ENCODE measurements at places on chromosomes 13 and 19. TPM values are rescaled to one million over a fixed set of nuclear protein-coding genes. Genes with fewer than 3 reads are reported as not detected.

Gene CKM
- total RNA-seq = not detected

Gene C1QTNF9
- not detected for total RNA-seq

Gene GGN
- total RNA-seq = 0.17 TPM

Gene PRPF31
- total RNA-seq = 118 TPM

Gene NAXD
- 22.0 TPM for total RNA-seq

Gene MBD3L2
- not detected for total RNA-seq

Gene ONECUT3
- total RNA-seq = not detected

Gene ZNF541
- total RNA-seq = 0.05 TPM

Gene ZNF66
- 8.4 TPM for total RNA-seq

Gene LSM7
- 193 TPM for total RNA-seq

Gene FBN3
- total RNA-seq = not detected

Gene CCDC70
- total RNA-seq = not detected

Gene PSG1
- total RNA-seq = not detected

Gene ZNF480
- total RNA-seq = 3.5 TPM

DNA sequence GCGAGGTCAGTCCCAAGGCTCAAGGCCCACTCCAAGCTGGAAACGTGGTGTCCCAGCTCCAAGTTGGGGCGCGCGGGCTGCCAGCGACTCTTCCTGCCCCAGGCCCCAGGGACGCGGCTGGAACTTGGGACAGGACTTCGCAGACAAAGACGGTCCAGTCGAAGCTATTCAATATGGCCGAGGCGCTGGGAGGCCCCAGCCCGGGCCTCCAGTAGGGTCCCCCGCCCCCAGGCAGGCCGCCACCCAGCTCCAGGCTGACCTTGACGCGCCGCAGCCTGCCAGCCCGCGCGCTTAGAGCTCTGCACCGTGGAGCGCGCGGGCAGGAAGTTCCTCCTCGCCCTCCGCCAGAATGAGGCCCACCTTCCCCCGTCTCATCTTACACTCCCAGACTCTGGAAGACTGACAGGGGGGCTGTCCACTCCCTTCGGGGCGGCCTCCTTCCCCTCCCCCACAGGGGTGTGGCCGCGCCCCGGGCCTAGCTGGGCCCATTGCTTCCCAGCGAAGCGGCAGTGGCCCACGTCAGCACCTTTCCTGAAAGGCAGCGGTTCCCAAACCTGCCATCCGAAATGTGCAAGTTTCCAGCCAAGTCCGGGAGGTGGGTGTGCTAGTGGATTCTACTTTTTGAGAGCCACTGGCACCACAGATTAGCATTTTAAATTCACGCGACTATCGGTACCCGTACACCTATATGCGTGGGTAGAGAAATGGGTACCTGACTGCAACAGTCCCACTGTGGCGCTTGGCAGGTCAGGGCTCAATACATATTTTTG is at the start of gene CCDC8:
Gene CCDC8 (minus strand): TSS at position 303 of the 770 bp plus-strand sequence. CDS start 754 bp downstream, outside the sequence.
- DNase-seq = no peak

GRCh38 chr13:86554066-86554465 is 754.8 kb upstream of the SLITRK6 start:
- no peak for DNase-seq

DNA sequence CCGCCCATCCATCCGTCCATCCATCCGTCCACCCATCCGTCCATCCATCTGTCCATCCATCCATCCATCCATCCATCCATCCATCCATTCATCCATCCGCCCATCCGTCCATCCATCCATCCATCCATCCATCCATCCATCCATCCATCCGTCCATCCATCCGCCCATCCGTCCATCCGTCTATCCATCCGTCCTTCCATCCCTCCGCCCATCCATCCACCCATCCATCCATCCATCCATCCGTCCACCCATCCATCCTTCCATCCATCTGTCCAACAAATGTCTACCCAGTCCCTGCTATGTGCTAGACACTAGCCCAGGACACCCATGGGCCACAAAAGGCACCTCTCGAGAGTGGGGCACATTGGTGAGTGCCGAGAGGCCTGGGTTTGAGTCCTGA is 15.7 kb downstream of the LRRC4B start:
- no peak for DNase-seq

DNA sequence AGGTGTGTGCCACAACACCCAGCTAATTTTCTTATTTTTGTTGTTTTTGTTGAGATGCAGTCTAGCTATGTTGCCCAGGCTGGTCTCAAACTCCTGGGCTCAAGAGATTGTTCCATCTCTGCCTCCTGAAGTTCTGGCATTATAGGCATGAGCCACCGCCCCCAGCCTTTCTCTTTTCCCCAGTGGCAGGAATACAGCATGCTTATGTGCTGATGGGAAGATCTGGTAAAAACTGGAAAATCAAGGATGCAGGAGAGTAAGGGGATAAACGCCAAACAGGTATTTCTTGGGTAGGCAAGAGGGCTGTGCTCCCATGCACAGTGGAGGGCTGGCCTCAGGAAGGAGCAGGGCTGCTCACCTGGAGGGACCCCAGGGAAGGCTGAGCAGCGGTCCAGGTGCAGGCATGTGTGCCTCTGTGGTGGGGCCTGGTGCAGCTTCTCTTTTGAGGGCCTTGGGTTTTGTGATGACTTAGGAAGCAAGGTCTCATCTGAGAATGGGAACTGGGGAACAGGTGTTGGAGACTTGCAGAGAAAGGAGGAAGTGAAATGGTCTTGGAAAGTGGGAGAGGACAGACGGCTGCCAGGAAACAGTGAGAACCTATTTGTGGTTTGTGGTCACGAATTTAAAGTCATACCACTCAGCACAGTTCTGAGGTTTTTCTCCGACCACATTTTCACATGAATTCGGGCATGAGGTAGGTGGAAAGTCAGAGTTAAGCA is 106.5 kb downstream of the TEX26 start:
- DNase-seq = peak; percentile 29

- DNase-seq = no peak
These were observed 24.0 kb downstream of the ZNF850 start for GRCh38 chr19:36748431-36749275.

DNA sequence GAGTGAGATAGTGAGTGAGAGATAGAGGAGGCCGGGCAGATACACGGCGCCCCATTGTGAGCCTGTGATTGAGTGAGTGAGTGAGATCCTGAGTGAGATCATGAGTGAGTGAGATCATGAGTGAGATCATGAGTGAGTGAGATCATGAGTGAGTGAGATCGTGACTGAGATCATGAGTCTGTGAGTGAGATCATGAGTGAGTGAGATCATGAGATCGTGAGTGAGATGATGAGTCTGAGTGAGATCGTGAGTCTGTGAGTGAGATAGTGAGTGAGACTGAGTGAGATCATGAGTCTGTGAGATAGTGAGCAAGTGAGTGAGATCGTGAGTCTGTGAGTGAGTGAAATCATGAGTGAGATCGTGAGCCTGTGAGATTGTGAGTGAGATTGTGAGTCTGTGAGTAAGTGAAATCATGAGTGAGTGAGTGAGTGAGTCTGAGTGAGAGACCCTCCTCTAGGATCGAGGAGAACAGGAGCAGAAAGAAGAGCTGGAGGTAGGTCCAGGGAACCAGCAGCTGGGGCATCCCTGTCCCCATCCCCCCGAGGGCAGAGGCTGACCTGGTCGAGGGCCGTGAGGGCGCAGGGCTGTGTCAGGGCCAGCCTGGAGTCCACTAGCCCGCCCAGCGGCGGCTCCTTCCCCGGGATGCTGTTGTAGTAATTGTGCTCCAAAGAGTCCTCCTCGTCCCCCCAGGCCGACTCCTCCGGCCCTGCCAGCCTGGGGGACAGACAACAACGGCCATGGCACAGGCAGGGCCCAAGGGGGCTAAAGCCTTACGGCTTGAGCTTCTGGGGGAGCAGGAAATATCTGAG is 25.4 kb upstream of the C2CD4C start:
- no peak for DNase-seq

- DNase-seq = no peak
These were observed at the start of gene ARHGEF7 for GRCh38 chr13:111115061-111115964. Gene ARHGEF7 (plus strand): TSS chr13:111115310. CDS start chr13:111115527, 217 bp downstream.

DNA sequence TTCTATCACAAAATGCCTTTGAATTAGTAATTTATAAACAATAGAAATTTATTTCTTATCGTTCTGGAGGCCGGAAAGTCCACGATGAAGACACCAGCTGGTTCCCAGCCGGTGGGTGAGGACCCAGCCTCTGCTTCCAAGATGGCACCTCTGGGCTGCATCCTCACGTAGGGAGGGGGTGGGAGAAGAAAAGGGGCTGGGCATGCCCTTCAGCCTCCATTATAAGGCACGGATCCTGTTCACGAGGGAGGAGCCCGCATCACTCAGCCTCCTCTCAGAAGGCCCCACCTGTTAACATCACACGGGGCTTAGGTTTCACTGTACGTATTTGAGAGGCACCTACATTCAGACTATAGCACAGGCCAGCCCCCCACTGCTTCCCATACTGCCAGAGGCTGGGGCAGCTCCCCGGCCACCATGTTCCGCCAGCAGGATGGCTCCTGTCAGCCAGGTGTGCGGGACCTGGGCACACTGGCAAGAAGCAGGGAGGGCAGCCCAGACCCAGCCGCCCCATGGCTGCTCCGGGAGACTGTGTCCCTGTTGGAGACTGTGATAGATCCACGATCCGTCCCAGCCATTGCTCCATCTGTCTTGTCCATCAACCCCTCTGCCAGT is 131.6 kb downstream of the SOX1 start:
- DNase-seq = no peak

DNA sequence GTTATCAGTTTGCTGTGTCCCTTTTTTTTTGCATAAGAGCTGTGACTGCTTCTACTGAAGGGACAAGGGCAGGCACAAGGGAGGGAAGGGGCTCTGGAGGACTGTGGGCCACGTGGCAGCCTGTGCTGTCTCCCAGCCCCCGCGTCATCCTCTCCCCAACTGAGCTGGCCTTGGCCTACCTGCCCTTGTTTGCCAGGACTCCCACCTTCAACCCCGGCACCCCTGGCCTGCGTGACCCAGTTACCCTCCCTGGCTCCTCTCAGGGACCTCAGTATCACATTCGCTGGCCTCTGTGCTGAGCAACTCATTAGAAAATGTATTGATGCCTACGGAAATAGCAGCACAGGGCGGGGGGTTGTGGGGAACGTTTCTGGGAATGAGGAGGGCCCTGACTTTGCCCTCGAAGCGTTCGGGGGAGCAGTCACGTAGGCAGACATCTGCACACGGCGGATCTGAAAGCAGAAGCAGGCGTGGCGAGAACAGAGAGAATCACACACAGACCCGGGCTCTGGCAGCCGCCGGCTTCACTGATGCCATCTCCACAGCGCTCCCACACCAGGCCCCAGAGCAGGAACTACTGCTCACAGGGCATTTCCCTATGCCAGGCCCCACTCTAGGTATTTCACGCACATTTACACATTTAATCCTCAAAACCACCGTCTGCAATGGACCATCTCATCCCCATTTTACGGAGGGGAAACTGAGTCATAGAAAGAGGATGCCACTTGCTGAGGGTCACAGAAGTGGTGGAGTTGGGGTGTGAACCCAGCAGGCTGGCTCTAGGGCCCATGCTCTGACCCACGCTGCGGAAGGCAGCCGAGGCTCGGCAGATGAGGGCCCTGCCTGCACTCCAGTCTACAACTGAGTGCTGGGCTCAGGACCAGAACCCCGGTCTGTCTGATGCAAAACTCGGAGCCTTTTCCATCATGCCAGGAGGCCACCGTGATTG is 5.7 kb upstream of the ATF5 start:
- DNase-seq = no peak

DNA sequence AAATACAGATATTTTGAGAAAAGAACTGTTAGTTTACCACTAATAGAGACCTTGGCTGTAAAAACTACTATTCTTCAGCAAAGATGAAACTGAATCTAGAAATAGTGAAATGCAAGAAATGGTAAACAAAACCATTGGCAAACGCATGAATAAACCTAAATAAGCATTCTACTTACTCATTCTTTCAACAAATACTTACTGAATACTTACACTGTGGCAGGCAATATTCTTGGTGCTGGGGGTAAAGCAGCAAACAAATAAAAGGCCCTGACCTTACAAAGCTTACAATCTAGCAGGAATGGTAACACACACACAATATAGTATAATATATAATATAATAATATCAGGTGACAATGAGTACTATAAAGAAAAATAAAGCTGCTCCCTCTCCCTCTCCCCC is 38.7 kb downstream of the KATNAL1 start:
- no peak for DNase-seq

DNA sequence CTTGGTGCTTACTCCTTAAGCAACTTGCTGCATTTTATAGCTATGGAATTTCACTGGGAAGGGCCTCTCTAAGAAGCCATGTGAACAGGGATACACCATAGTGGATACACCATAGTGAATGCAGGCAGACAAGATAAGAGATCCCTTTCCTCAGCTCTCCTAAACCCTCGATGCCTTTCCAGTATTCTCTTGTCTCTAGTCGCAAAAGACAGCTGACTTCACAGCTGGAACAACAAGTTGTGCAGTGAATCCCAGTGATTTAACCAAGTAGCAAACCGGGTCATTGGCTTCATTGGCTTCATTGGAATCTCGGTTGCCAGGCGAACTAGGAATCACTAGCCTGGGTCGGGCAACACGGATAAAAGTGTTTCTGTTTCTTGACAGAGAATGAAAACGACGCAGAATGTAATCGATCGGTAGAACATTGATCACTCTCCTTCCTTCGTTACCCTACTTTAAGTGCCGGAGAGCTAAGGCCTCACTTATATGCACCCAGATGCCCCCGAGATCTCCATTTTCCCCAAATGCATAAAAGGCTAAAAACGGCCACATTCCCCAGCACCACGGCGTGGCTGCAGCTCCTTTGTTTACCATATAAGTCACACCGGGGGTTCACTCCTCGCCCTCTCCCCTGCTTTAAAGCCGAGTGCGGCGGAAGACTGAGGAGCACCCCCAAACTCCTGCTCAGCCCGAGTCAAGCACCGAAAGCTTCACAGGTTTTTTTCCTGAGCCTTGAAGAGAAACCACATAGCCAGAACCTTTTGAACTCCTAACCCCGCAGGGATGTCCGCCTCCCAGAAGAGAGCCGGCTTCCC is 674 bp downstream of the TRPC4 start:
- DNase-seq = no peak

- no peak for DNase-seq
These were observed 7.5 kb downstream of the TEX29 start for GRCh38 chr13:111327730-111328573.

GRCh38 chr19:46950526-46951170 is 69.0 kb upstream of the NPAS1 start:
- DNase-seq = no peak

DNA sequence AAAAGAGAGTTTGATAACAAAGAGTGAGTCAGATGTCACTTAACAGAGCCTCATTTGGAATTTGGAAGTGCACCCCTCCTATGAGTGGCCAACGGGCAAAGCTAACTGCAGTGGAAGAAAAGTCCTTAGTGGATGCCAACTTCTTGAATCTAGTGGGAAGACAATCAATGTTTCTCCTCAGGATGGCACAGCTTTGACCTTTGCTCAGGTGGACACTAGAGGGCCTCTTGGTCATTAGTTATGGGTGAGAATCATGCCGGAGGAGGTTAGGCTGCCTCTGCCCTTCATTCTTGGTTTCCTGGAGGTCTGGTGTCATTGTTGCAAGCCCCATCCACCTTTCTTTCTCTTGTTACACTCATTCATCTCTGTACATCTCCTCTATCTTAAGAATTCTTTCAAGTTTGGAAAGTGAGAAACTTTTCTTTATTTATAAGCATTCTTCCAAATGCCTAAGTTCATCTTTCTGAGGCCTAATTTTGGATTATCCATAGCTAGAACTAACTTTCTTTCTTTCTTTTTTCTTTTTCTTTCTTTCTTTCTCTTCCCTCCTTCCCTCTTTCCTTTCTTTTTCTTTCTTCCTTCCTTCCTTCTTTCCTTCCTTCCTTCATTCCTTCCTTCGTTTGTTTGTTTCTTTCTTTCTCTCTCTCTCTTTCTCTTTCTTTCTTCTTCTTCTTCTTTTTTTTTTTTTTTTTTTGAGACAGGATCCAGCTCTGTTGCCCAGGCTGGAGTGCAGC is 327.2 kb upstream of the TSHZ3 start:
- DNase-seq = no peak

- DNase-seq = no peak
These were observed 65.5 kb downstream of the DPY19L3 start for GRCh38 chr19:32471095-32471494.

GRCh38 chr19:58559275-58560006 is 1.0 kb upstream of the UBE2M start:
- DNase-seq = peak; percentile 65

Data from activated T-helper 1 cell treated with anti-CD3 and anti-CD28 coated beads, Interleukin-12 subunit alpha, Interleukin-12 subunit beta, Interleukin-2, Interleukin-4 antibody, amounts not matched to agents 30 ng/mL and 10 ng/mL and 1 ng/mL, durations not matched to agents 14 hours and 24 hours and 36 hours (primary cell).